A549 treated with CpdA at 1 μM for 4 hours (cell line): ENCODE measurements at places on chromosomes 1 and 21. TPM values are rescaled to one million over a fixed set of nuclear protein-coding genes. Genes with fewer than 3 reads are reported as not detected.

The OR2T6 gene
- not detected in 5 replicates for total RNA-seq

The RGS8 gene
- total RNA-seq: not detected in 5 replicates

The BEND5 gene
- not detected in 5 replicates for total RNA-seq

The STYXL2 gene
- not detected in 5 replicates for total RNA-seq

The C8B gene
- total RNA-seq: not detected in 5 replicates

The RAD54L gene
- total RNA-seq: 10.2 to 12.8 TPM (median 12.1 TPM) in 5 replicates

The TNFRSF8 gene
- 0.07 to 0.10 TPM (median 0.09 TPM) in 4 of 5 replicates, not detected in the other for total RNA-seq

The RNF2 gene
- total RNA-seq: 14.6 to 25.6 TPM (median 19.2 TPM) in 5 replicates

The CLCA1 gene
- not detected in 5 replicates for total RNA-seq

The SYNC gene
- total RNA-seq: 7.7 to 16.2 TPM (median 10.3 TPM) in 5 replicates

The TMPRSS15 gene
- not detected in 5 replicates for total RNA-seq

The KIAA0040 gene
- 0.31 to 0.58 TPM (median 0.47 TPM) in 5 replicates for total RNA-seq

The FCRL6 gene
- not detected in 5 replicates for total RNA-seq

The ADAMTSL4 gene
- total RNA-seq: 2.2 to 3.3 TPM (median 3.0 TPM) in 5 replicates

The ABL2 gene
- 14.3 to 25.2 TPM (median 15.5 TPM) in 5 replicates for total RNA-seq

The VCAM1 gene
- 0.06 to 0.08 TPM in 2 of 5 replicates, not detected in the others for total RNA-seq

The TTC39A gene
- total RNA-seq: 0.79 to 1.9 TPM (median 1.5 TPM) in 5 replicates

The AGO1 gene
- 3.4 to 4.9 TPM (median 4.7 TPM) in 5 replicates for total RNA-seq

The AHCTF1 gene
- 21.1 to 37.7 TPM (median 28.0 TPM) in 5 replicates for total RNA-seq

The ADAMTS5 gene
- not detected in 5 replicates for total RNA-seq

The RNF220 gene
- 55.1 to 68.6 TPM (median 58.1 TPM) in 5 replicates for total RNA-seq

The SPRR2G gene
- not detected in 5 replicates for total RNA-seq

The KLF17 gene
- 0.27 to 0.43 TPM (median 0.42 TPM) in 5 replicates for total RNA-seq

The SELENBP1 gene
- 5.0 to 7.4 TPM (median 5.6 TPM) in 5 replicates for total RNA-seq

The TNFRSF9 gene
- total RNA-seq: 2.7 to 4.8 TPM (median 3.4 TPM) in 5 replicates

The ATP1A4 gene
- total RNA-seq: not detected in 5 replicates

The NFASC gene
- 1.6 to 2.3 TPM (median 2.0 TPM) in 5 replicates for total RNA-seq

The MRPS15 gene
- 72.8 to 87.6 TPM (median 84.6 TPM) in 5 replicates for total RNA-seq

The TAS1R3 gene
- 0.04 to 0.28 TPM (median 0.10 TPM) in 5 replicates for total RNA-seq

The PDE4DIP gene
- total RNA-seq: 6.2 to 7.2 TPM (median 6.7 TPM) in 5 replicates

The RGS5 gene
- total RNA-seq: 0.39 to 1.5 TPM (median 0.79 TPM) in 5 replicates

The ZNF593OS gene
- total RNA-seq: 0.22 to 0.34 TPM (median 0.27 TPM) in 4 of 5 replicates, not detected in the other

The ORC1 gene
- 18.0 to 21.4 TPM (median 19.0 TPM) in 5 replicates for total RNA-seq

The TAS1R1 gene
- total RNA-seq: 0.07 TPM in 1 of 5 replicates, not detected in the others

The AIRE gene
- not detected in 5 replicates for total RNA-seq

The SPRR2A gene
- total RNA-seq: not detected in 5 replicates

The CBS gene
- total RNA-seq: 10.8 to 11.9 TPM (median 11.7 TPM) in 5 replicates

The FABP3 gene
- not detected in 5 replicates for total RNA-seq

The MYBPH gene
- total RNA-seq: not detected in 5 replicates

The C1orf94 gene
- 0.02 TPM in 1 of 5 replicates, not detected in the others for total RNA-seq

The OR2T11 gene
- total RNA-seq: not detected in 5 replicates

The CATSPERE gene
- total RNA-seq: 0.05 to 0.27 TPM (median 0.09 TPM) in 4 of 5 replicates, not detected in the other

The MPZL1 gene
- 106 to 122 TPM (median 116 TPM) in 5 replicates for total RNA-seq

The CYP4A22 gene
- total RNA-seq: not detected in 5 replicates

The DAB1 gene
- total RNA-seq: not detected in 5 replicates

The POU3F1 gene
- total RNA-seq: 0.06 TPM in 1 of 5 replicates, not detected in the others

The DCST1 gene
- total RNA-seq: 0.02 TPM in 1 of 5 replicates, not detected in the others

The CASZ1 gene
- total RNA-seq: 1.7 to 2.5 TPM (median 1.8 TPM) in 5 replicates

The LMNA gene
- total RNA-seq: 631 to 722 TPM (median 685 TPM) in 5 replicates

The OPN3 gene
- 51.7 to 59.2 TPM (median 55.2 TPM) in 5 replicates for total RNA-seq

The DNAI4 gene
- total RNA-seq: 0.31 to 1.5 TPM (median 0.47 TPM) in 5 replicates

The STUM gene
- not detected in 5 replicates for total RNA-seq

The KCNK2 gene
- 0.10 to 0.15 TPM (median 0.12 TPM) in 4 of 5 replicates, not detected in the other for total RNA-seq

The WNT3A gene
- total RNA-seq: 0.02 to 0.06 TPM (median 0.05 TPM) in 3 of 5 replicates, not detected in the others

The GUCA2A gene
- total RNA-seq: 0.33 TPM in 1 of 5 replicates, not detected in the others
